ENCODE measurements at places on chromosomes 13 and 19.
A peak's percentile ranks its signal among the peaks of the same experiment; 100 is the strongest.

DNA sequence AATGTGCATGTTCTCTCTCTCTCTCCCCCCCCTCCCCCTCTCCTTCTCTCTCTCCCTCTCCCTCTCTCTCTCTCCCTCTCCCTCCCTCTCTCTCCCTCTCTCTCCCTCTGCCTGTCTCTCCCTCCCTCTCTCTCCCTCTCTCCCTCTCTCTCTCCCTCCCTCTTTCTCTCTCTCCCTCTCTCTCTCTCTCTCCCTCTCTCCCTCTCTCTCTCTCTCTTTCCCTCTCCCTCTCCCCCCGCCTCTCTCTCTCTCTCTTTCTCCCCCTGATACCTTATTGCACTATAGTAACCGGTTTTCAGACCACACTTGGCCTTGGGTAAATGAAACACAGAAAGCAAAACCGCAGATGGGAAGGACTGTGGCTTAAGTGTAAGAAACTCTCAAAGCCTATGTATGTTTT is 34.7 kb upstream of the SPACA7 start:
- DNase-seq: no peak

DNA sequence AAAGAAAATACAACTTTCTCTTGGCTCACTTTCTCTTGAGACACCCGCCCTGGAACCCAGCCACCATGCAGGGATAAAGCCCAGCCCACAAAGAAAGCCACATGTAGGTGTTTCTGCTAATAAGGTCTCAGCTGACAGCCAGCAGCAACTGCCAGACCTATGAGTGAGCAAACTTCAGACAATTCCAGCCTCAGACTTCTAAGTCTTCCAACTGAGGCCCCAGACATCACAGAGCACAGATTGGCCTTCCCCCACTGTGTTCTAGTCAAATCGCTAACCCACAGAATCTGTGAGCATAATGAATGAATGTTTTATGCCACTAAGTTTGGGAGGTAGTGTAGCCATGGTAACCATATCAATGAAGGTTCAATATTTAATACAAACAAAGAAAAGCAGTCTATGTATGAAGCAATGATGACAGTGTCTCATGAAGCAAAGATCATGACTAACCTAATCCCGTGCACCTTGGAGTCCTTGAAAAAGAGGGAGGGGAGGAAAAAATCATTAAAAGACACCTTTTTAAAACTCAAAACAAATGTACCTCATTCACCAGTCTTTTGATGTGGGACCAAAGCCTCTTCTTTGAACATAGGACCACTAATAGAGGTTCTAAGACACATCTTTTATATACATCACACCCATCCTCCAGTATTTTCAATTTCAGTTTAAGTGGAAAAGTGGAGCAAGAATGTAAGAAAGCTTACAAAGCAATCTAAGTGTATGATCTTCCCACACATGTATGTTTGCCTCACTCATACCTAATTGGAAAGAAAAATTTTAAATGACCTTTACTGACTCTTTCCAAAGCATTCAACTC is 6.2 kb downstream of the MRPS31 start:
- DNase-seq: peak; percentile 35

DNA sequence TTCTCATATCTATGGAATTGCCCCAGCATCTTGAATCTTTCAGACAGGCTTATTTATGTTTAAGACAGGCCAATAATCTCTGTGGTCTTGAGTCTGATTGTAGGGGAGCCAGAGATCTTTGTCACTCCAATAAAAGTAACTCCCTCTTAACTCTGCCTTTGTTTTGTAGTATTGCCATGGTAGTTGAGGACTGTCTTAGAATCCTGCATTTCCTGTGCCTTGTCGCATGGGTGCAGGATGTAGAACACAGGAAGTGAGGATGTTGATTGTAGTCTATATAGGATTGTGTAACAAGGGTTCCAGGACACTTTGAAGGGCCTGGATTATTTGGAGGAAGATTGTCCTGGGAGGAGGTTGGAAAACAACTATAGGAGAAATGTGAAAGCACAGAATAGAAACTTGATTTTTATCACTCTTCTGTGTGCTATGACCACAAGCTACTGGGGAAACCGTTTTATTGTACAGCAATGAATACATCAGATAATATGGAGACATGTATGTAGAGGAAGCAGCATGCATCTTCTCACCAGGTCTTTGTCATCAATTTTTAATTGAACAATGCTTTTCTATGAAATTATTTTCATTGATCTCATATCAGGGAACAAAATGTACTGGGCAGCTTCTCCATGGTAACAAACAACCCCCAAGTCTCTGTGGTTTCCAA is 411.7 kb downstream of the FGF9 start:
- DNase-seq: no peak

- no peak for DNase-seq
These were observed 119.5 kb downstream of the EFNB2 start for GRCh38 chr13:106415971-106416370.

DNA sequence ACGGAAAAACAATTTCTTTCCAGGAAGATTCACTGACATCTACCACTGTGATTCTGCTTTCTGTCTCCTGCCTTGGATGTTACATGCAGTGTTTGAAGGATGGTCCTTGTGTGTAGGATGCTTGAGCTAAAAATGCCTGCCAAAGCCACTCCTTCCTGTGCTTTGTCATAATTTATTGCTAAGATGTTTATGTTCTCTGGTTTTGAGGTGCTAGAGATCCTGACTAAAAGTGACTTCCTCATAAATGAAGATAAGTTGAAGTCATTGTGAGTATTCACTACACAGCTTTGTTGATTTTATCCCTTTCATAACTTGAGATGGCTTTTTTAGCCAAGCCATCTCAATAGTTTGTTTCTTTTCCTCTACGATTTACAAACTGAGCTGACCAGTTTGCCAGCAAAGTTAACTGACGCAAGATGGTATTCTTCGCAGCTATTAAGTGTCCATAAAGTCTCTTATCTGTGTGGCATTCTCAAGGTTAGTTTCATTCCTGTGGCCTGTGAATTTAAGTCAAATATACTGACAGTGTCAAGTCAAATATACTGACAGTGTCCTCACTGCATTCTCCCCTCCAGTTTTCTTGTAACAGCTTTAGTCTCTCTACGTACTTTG is 15.7 kb upstream of the FBXL3 start:
- no peak for DNase-seq

Data from activated T-cell treated with anti-CD3 and anti-CD28 coated beads for 48 hours (primary cell).